ENCODE measurements at places on chromosomes 11 and 22.

GRCh38 chr22:41919357-41920224 lies 4.7 kb upstream of the SHISA8 start:
- DNase-seq = no peak

GRCh38 chr11:45169310-45170072 lies 23.1 kb downstream of the PRDM11 start:
- no peak for DNase-seq

GRCh38 chr11:27120211-27120610 lies 79.6 kb downstream of the BBOX1 start:
- no peak for DNase-seq

- DNase-seq = no peak
Observed at GRCh38 chr11:45178890-45179671, 32.6 kb downstream of the PRDM11 start.

DNA sequence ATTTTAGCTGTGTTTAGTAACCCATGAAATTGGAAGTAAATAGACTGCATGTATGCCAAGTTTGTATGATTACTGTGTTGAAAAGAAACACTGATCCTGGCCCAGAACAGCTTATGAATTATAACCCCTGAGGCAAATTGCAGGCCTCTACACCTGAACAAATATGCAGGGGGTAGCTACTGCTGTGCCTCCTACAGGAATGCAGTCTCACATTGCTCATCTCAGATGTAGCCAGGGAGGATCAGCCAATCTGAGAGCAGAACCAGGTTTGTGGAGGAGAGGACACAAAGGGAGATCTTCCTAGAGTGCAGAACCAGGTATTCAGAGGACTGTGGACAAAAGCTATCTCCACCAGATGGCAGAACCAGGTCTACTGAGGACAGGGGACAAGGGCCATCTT lies 442.2 kb upstream of the DDI1 start:
- no peak for DNase-seq

GRCh38 chr22:37546437-37547250 lies 13.6 kb upstream of the CDC42EP1 start:
- DNase-seq = no peak

DNA sequence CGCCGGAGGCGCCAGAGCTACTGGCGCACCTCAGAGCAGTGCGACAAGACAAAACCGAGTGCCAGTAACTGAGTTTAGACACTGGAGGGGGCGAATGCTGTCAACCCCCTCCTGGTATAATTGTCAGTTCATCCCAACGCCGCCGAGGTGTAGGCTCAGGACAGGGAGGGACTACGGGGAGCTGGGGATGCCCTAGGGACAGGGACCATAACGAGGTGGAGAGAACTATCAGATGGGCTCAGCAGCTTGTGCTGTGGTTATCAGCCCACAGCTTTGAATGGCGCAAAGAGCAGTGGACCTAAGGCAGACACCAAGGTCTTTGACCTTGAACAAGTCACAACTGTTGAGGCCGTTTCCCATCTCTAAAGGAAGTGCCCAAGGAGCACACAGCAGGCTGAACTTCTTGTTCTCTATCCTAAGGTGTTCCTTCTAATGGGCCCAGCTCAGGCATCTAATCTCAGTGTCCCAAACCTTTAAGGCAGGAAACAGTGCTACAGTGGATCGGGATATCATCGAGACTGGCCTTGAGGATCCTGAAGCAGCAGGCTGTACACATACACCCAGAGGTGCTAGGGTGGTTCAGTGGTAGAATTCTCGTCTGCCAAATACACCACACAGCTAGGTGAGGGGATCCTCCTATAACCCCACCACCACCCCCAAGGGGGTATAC lies 958 bp upstream of the TUT1 start:
- DNase-seq = no peak

DNA sequence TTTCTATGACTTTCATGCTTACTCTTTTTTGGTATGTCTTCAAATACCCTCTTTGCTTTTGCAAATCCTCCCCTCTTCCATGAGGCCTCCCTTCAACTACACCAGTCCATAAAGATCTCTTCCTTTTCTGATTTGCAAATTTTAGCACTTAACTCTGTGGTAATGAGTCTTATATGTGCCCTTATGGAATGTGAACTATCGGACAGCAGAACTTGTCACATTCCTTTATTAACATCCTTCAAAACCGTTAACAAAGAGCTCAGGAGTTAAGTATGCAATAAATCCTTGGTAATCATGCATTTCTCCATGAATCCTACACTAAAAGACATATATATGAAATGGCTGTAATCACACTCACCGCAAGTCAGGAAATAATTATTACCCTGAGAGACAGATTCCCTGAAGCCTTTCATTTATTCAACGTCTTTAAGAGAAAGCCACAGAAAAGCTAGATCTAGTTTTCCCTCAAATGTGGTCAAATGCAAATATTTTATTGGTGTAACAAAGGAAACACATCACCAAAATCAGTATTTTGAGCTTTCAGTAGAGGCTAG lies 7.4 kb downstream of the CLNS1A start:
- no peak for DNase-seq

DNA sequence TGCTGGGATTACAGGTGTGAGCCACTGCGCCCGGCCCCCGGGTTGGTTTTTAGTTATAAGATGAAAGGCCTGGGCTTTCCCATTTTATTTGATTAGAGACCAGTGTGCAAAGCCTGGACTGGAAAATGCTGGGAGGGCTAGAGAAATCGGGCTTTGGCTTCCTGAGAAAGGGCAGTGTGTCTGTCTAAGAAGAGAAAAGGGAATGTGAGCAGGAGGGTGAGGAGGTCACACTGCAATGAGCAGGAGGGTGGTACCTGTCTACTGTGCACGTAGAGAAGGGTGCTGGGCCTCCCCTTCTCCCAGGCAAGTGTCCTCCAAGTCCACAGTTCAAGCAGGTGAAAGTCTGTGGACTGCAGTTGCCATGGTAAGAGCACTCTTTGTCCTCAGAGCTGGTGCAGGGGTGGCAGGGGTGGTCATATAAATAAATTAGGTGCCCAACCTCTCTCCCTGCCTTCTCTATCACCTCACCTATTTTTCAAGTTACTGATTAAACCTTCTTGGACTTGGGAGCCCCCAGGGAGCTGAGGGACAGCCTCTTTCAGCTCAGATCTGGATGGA lies 30.8 kb downstream of the SLC5A1 start:
- DNase-seq = no peak
